Activated CD4-positive, alpha-beta T cell treated with anti-CD3 and anti-CD28 coated beads, Interleukin-2, amount 50 U/mL, for 4 hours (primary cell): ENCODE measurements at places on chromosomes 2 and 18.

DNA sequence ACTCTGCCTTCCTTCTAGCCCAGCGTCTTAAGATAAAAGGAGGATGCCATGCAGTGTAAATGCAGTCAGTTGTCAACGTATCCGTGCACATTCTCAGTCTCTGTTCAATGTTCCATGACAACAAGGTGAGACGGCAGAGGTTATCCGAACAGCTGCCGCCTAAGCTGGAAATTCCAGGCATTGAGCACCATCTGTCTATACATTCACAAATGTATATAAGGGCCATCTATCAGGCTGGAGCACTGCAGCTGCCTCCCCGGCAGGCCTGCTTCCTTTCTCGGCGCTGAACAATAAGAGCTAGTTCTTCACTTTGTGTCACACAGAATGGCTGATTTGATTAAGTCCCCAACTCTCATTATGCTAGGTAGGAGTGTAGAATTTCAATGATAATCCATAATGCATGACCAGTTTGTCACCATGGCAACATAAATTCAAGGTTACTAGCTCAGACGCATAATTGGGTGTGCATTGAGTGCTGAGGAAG lies 282.2 kb upstream of the SOX11 start:
- DNase-seq: no peak

DNA sequence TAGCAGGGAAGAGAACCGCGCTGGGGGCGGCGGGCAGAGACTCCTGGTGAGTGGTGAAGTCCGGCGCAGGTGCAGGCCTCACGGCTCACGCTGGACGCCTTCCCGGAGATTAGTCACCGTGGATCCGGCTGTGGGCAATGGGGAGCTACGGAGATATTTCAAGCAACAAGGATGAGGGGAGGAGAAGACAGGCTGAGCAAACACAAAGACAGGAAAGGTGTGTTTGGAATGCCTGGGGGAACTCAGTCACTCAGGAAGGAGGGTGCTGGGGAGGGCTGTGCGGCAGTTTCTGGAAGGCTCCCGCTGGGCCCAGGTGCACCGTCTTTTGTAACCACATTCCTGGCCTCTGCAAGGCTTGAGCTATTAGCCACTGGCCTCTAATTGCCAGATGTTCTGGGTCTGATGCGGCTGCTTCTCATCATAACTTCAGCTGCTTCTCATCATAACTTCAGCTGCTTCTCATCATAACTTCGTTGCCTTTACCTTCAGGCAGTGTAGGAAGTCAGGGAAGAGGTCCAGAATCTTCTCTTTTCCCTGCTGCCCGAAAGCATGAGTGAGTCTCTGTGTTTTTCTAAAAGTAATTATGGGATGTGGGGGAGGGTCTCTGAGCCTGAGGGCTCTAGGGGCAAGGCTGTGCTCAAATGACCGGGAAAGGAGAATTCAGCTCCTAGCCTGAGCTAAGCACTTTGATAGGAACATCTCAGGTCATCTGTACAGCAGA lies 118.9 kb downstream of the PXDN start:
- no peak for DNase-seq

DNA sequence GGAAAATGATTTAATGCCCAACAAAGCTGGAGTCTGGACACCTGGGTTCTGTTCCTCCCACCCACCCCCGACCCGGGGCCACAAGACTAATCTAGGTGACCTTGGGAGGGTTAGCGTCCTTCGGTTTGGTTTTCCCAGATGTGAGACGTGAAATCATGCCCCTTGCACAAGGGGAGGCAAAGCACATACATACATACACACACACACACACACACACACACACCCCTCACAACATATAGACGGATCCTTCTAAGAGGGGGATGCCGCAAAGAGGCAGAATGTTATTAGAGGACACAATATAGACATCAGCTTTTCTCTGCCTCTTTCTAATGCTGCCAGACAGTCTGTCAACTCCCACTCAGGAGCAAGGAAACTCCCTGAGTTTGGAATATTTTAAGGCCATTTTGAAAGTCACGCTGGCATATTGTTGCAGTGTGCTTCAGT lies 616 bp upstream of the RBMS1 start:
- no peak for DNase-seq

GRCh38 chr2:63465633-63466032 lies 122.6 kb downstream of the WDPCP start:
- DNase-seq: no peak

DNA sequence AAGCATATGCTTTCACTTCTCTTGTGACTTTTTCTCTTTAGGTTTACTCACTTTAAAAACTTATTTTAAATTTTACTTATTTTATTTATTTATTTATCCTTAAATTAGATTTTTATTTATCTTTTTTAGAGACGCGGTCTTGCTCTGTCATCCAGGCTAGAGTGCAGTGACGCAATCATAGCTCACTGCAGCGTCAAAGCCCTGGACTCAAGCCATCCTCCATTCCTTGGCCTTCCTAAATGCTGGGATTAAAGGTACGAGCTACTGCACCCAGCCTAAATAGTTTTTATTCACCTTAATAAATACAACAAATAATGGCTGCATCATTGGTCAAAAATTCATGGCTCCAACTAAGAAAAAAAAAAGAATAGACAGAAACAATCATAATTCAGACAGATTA lies 415.7 kb upstream of the FIGN start:
- DNase-seq: no peak

DNA sequence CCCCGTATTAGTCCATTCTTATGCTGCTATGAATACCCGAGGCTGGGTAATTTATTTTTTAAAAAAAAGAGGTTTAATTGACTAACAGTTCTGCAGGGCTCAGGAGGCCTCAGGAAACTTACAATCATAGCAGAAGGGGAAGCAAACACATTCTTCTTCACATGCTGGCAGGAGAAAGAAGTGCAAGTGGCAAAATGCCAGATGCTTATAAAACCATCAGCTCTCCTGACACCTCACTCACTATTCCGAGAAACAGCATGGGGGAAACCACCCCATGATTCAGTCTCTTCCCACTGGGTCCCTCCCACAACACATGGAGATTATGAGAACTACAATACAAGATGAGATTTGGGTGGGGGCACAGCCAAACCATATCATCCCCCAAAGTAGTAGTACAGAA lies 2148.5 kb upstream of the PIK3C3 start:
- no peak for DNase-seq

DNA sequence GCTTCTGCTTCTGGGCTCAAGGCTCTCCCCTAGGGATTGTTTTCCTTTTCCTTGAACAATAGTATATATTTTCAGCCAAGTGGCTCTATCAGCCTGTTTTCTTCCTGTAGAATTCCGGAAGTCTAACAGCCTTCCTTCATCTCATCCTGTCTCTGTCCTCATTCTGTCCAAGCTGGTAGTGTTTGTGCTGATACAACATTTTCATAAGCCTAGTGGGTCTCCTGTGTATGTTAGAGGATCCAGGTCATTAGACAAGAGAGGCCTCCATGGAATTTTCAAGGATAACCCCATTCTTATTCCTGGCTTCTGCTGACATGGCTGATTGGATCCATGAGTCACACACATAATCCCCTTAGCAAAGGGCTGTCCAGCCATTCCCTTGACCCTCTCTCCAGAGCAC lies 467.6 kb downstream of the PTPRM start:
- no peak for DNase-seq

GRCh38 chr2:237132799-237133198 lies 47.1 kb downstream of the COPS8 start:
- no peak for DNase-seq

- DNase-seq: no peak
Measured at GRCh38 chr2:14451312-14451711, 181.2 kb upstream of the LRATD1 start.

GRCh38 chr2:196277002-196277401 lies 105.6 kb upstream of the STK17B start:
- no peak for DNase-seq

GRCh38 chr2:164061129-164061746 lies 325.4 kb upstream of the FIGN start:
- no peak for DNase-seq

DNA sequence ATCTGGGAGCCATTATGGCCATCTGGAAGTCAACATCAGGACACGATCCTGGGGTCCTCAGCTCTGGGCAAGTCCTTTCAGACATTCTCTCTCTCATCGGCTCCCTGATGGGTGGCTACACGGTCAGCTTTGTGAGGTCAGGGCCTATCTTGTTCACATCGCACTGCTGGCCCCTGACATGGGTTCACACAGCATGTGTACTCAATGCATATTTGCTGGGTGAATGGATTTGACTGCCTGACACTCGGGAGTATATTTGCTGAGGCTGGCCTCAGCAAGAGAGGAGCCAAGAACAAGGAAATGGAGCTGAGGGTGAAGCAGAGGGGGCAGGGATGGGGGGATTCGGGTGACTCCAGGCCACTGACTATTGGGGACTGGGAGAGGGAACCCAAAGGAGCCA lies 50.5 kb downstream of the SLC4A5 start:
- no peak for DNase-seq

- DNase-seq: no peak
Measured at GRCh38 chr2:105915005-105915558, 170.4 kb downstream of the NCK2 start.

GRCh38 chr2:163732727-163733126 lies 3.1 kb downstream of the FIGN start:
- DNase-seq: no peak

- DNase-seq: no peak
Measured at GRCh38 chr2:69017835-69018234, 4.9 kb downstream of the ANTXR1 start.

GRCh38 chr2:3779496-3780049 lies 76.2 kb downstream of the DCDC2C start:
- no peak for DNase-seq

- DNase-seq: no peak
Measured at GRCh38 chr2:160917850-160918249, 242.4 kb upstream of the TANK start.

GRCh38 chr2:216925006-216925405 lies 65.1 kb upstream of the TNP1 start:
- no peak for DNase-seq

GRCh38 chr18:62663731-62664336 lies 51.5 kb upstream of the PHLPP1 start:
- no peak for DNase-seq

DNA sequence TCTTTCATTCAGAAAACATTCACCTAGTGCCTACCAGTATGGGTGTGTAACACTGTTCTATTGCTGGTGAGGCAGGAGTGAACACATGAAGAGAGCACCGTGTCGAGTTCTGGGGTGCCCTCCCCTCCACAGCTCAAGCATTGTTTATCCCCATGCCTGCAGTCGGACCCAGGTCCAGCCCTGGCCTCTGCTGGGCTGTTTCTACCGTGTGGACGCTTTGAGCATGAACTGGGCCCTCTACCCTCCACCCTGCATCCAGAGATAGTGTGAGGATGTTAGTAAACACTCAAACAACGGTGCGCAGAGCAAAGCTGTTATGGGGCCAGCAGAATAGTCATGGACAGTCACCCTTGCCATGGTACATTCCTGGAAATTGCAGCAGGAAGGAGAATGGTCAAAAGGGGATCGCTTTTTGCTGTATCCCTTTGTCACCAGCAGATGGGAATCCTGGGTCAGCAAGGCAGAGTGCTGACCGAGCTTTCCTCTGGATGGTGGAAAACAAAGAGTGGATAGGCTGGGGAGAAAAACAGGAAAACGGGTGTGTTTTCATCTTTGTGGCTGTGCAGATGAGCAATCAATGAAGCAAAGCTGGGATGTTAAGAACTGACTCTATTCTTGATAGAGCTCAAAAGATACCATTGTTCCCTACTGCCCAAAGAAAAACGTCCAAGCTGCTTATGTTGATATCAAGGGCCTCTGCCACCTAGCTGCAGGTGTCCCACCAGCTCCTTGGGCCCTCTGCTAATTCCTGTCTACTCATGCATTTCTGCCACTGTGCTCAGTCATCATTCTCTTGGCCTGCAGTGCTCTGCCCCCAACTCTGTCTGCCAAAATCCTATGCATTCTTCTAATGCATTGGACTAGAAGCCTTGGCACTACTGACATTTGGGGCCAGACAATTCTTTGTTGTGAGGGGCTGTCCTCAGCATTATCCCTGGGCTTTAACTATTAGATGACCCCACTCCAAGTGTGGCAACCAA lies 38.7 kb downstream of the REEP1 start:
- no peak for DNase-seq

- DNase-seq: no peak
Measured at GRCh38 chr2:204681412-204681811, 136.1 kb downstream of the PARD3B start.

DNA sequence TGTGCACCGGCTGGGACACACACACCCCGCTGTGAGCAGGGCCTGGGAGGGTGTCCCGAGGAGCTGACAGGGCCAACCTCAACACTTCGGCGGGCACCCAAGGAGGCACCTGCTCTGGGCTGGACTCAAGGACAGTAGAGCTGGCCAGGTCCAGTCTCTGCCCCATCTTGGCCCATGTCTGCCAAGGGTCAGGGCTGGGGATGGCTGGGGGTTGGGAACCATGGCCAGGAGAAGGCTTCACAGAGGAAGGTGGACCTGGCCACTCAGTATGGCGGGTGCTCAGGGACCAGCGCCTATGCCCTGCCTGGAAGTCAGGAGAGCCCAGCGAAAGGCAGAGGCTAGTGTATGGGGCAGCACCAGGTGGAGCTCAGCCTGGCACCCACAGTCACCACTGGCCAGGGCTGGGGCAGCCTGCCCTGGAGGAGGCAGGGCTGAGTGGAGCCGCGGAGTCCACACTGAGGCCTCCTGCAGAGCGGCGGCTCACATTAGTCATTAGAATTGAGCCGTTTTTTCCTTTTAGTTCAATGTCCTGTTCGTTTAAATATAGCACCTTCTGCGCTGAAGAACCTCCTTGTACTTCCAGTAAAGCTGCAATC lies 4.2 kb downstream of the ERFE start:
- no peak for DNase-seq

DNA sequence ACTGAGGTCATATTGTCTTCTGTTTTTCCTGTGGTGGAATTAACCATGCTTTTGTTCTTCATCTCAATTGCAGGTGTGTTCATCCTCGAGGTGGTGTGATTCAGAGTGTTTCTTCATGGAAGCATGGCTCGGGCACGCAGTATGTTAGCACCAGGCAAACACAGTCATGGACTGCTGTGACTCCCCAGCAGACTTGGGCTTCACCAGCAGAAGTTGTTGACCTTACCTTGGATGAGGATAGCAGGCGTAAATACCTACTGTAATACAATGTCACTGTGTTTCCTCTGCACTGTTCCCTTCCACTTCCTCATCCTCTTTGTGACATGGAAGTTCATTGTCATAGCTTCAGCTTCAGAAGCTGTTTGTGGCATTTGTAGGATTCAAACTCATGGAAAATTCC lies 158.7 kb downstream of the HAUS1 start:
- no peak for DNase-seq

DNA sequence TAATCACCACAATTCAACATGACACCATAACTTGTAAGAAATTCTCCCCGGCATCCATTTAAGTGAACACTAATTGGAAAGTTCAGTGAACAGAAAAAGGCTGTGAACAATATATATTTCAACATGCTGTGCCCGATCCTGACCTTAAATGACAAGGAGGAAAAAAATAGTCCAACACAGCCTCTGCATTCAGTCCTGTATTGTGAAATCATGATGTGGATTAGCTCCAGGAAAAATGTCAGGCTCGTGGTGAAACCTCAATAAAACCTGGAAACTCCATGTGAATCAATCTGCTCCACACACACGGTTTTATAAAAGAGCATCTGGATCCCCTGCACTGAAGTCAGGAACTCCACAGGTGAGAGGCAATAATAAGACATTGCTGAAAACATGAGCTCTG lies 145.4 kb upstream of the SPOPL start:
- no peak for DNase-seq
